ENCODE measurements at places on chromosomes 1 and 21.

GRCh38 chr1:15757575-15758342 is 836 bp upstream of the FBLIM1 start:
- H3K27me3 ChIP-seq, result no peaks in the 10 kb centered on the region
- no peaks in the 10 kb centered on the region for H3K36me3 ChIP-seq
- peak; percentile 79 for DNase-seq
- H3K4me3 ChIP-seq, result no peak overlapping the region

DNA sequence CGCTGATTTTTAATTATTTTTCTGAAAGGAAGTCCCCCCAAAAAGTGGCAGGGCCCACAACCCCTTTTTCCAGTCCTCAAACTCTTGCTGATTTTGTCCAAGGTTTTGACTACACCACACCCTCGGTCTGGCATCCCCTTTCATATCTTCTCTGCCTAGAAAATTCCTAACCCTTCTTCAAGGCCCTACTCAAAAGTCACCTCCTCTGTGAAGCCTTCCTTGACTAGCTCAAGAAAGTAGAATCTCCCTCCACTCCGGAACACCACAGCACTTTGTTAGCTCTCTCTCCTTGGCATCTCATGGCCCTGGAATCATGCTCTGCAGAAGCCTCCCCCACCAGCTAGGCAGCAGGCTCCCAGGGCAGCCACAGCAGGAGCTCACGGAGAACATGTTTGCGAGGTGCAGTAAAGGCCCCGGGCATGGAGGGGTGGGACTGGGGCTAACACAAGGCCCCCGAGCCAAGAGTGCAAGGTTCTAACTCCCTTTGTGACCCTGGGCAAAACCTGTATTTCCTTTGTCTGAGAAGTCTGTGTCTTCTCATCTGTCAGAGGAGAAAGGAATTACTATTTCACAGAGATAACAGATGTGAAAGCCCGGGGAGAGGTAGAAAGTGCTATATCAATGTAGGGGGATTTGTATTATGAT is 17.7 kb upstream of the S100A7 start:
- no peaks in the 10 kb centered on the region for H3K36me3 ChIP-seq
- H3K27me3 ChIP-seq, result no peaks in the 10 kb centered on the region
- no peak for DNase-seq
- H3K27ac ChIP-seq, result no peak overlapping the region
- H3K4me3 ChIP-seq, result no peak overlapping the region
- H3K4me1 ChIP-seq, result peaks cover 7% of the 10 kb centered on the region

GRCh38 chr1:246583448-246584185 is 17.4 kb downstream of the CNST start:
- H3K4me3 ChIP-seq, result no peak overlapping the region
- H3K4me1 ChIP-seq, result peaks cover 12% of the 10 kb centered on the region
- no peak overlapping the region for H3K27ac ChIP-seq

GRCh38 chr1:240844486-240844885 is 232.5 kb upstream of the GREM2 start:
- H3K27ac ChIP-seq, result no peak overlapping the region
- DNase-seq, result no peak
- no peak overlapping the region for H3K4me3 ChIP-seq
- H3K4me1 ChIP-seq, result no peaks in the 10 kb centered on the region
